Cerebellar cortex (tissue), 1 donor: ENCODE measurements at places on chromosomes 2 and 18.
A peak's percentile ranks its signal among the peaks of the same experiment; 100 is the strongest.

- no peak for DNase-seq
Observed at GRCh38 chr2:42913280-42913878, 121.0 kb upstream of the HAAO start.

DNA sequence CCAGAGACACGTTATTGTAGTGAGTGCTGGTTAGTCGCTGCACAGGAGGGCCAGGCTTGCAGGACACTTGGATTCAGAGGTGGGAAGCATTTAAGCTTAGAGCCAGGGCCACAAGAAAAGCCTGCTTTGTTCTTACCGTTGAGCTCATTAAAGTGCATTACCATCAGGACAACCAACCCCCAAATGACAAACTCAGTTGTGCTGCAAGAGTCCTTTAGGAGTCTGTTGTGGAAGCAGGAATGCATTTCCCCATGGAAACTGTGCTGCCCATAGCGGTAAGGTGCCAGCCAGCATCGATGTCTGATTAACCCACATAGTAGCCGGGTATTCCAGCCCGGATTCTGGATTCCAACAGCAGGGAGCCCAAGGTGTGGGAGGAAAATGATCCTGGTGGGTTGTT lies 23.4 kb upstream of the REEP1 start:
- DNase-seq: no peak

GRCh38 chr2:216516730-216517350 lies 18.2 kb downstream of the RPL37A start:
- peak; percentile 52 for DNase-seq

DNA sequence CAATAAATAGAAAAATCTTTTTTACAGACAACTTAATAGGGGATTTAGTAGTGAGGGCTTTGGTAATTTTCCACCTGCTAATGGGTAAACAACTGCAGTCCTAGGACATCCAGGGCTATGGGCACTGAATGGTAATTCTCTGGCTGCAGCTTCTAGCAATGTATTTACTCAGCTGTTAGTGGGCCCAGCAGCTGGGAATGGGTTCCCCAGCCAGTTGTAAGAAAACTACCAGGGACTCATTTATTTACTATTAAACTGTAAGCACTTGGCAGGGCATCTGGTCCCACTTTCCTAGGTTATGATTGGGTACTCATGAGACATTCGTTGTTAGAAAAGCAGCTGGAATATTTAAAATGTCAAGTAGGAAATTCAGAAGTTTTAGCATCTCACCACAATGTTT lies 363.8 kb upstream of the TRIB2 start:
- DNase-seq: no peak

- DNase-seq: no peak
Observed at GRCh38 chr18:21483051-21483450, 117.5 kb downstream of the ESCO1 start.

- no peak for DNase-seq
Observed at GRCh38 chr18:14026199-14026598, 106.0 kb downstream of the ZNF519 start.

GRCh38 chr18:62771494-62772270 lies 56.3 kb downstream of the PHLPP1 start:
- DNase-seq: no peak

DNA sequence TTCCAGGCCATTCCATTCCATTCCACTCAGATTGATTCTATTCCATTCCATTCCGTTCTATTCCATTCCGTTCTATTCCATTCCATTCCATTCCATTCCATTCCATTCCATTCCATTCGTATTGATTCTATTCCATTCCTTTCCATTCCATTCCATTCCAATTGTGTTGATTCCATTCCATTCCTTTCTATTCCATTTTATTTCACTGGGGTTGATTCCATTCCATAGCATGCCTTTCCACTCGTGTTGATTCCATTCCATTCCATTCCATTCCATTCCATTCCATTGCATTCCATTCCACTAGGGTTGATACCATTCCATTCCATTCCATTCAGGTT lies 1142.3 kb downstream of the RPIA start:
- no peak for DNase-seq

DNA sequence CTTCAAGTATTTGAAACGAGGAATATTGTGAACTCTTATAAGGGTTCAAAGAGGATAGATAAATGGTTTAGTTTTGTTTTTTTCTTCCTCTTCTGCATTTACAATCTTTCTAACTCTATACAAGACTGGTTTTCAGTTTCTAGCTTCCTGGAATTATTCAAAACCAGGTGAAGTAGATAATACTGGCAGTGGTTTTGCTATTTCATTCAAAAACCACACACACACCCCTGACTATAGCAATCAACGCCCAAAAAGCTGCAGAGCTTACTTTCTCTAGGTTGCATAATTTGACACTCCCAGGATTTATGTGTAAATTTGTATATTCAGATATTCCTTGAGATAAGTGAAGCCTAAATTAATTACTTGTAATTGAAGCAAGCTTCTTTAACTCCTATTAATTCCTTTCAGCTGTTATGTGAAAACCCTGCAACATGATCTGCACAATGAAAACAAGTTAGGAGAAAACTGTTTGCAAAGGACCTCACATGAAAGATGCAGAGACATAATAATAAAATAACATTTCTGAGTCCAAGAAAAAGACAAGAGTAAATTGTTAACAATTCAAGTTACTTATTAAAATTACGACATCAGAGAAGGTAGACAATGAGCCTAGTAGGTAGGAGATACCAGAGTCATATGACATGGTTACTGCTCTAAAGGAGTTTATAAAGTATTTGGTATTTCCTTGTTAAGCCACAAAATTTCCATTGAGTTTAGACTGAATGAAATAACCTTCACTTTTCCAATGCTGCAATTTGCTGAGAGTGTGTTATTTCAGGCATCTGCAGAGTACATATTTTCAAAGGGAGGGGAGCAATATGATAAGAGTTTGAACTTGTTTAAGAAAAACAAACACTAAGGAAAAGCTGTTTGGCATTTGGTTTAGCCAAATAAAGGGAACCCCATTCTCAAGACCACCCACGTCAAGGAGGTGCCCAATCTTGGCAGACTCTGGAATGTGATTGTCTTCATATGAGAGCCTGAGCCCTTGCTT lies 1.6 kb upstream of the NFE2L2 start:
- DNase-seq: no peak

DNA sequence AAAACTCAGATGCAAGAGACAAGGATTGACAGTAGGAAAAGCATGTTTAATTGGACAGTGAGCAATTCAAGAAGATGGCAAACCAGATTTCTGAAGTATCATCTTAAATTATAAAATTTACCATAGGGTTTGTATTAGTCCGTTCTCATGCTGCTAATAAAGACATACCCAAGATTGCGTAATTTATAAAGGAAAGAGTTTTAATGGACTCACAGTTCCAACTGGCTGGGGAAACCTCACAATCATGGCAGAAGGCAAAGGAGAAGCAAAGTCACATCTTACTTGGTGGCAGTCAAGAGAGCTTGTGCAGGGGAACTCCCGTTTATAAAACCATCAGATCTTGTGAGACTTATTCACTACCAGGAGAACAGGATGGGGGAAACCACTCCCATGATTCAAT lies 24.0 kb upstream of the NOL4 start:
- DNase-seq: no peak

DNA sequence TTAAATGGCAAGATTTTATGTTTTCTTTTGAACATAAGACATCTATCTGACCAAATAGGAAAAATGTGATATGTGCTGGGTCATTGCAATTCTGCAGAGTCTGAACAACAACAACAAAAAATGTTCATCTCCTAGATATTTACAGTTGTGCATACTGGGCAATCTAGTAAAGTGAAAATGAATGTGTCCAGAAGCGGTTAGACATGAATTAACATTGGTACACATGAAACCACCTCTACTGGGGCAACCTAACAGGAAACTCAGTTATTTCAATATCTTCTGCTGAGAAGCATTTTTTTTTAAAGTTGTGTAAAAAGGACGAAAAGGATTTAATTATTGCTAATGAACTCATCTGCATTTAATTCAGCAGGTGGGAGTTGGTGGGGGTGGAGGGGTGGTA lies 76.9 kb downstream of the DHRS9 start:
- DNase-seq: no peak

DNA sequence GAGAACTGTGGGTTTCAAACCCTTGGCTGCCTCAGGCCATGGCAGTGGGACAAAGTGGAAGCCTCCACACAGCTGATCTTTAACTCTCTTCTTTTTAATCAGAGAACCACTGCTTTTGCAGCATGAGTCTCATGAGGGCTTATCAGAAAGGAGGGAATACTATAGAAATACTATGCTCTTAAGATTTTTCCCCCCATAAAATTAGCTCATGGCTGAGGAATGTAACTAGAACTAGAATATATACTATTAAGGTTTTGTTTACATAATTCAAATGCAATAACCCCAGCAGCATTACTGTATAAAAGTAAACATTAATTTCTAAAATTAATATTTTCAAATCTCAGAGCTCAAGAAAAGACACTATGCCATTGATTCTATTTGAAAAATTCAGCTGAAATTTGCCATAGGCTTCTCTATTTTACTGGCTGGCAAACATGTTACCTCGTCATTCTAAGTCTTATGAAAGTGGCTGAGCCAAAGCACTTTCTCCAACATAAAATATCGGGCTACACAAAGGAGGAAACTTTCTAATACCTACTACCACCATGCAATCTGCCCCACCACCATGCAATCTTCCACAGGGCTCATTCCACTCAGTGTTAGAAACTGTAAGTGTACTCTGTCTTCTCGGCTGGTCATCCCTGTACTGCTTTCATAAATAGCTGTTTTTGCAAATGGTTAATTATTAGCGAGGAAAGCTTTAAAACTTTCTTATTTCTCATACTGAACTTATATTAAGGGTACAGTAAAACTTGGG lies 42.5 kb downstream of the WDR35 start:
- DNase-seq: no peak

GRCh38 chr2:73907840-73908452 lies 15.1 kb downstream of the ACTG2 start:
- no peak for DNase-seq

DNA sequence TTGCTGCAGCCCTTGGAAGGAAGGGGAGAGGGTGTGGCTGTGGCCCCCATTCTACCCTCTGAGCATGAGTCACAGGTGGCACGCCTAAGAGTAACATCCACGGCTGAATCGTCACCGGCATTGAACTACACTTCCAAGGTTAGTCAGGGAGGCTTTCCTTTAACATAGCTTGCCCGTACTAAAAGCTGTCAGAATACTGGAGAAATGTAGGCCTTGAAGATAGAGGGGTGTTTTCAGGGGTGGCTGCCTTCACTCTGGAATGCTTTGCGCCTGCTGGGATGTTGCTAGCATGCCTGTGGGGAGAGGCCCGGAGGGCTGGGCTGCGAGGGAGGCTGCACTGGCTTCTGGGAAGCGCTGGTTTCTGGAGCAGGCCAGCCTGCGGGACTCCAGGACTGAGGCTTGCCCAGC lies 333.7 kb downstream of the AGAP1 start:
- no peak for DNase-seq

GRCh38 chr2:217071416-217071815 lies 211.6 kb upstream of the TNP1 start:
- no peak for DNase-seq

DNA sequence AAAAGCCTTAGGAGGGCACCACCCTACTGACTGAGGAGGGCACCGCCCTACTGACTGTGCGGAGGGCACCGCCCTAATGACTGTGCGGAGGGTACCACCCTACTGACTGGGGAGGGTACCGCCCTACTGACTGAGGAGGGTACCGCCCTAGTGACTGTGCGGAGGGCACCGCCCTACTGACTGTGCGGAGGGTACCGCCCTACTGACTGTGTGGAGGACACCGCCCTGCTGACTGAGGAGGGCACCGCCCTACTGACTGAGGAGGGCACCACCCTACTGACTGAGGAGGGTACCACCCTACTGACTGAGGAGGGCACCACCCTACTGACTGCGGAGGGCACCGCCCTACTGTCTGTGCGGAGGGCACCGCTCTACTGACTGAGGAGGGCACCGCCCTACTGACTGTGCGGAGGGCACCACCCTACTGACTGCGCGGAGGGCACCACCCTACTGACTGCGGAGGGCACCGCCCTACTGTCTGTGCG lies 150.2 kb upstream of the NFATC1 start:
- DNase-seq: no peak

- DNase-seq: peak; percentile 21
Observed at GRCh38 chr2:75098856-75099255, 100.5 kb downstream of the TACR1 start.

DNA sequence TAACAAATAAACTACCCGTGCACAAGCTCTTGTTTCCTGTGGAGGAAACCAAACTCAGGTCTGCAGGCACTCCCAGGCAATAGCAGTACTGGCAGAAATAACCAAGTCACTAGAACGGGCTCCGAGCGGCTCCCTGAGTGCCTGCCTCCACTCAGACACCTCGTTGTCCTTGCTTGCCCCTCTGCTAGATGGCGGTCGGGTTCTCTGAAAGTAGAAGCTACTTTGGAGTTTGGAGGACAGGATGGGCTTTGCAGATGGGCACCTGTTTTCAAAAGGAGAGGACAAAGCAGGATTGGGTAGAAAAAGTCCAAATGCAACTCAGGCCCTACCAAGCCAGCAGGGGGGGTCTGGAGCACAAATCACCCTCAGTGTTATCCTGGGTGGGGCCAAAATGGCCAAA lies 136.4 kb downstream of the LRRC30 start:
- no peak for DNase-seq

GRCh38 chr18:69648486-69648885 lies 247.8 kb downstream of the DOK6 start:
- DNase-seq: no peak

GRCh38 chr2:160876765-160877164 lies 283.5 kb upstream of the TANK start:
- DNase-seq: no peak

DNA sequence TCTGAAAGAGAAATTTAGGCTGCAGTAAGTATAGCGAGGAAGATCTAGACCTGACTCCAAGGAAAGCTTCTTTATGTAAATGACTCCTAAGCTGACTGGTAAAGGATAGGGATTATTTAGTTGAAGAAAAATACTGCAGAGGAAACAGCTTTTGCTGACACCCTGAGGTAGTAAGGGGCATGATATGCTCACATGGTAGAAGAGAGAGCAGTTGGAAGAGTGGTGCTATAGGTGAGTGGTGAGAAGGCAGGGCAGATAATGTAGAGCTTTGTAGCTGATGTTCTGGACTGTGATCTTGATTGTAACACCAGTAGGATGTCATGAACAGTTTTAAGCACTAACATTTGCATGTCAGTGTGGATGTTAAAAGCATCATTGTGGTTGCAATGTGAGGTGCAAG lies 639.1 kb upstream of the SLC39A10 start:
- DNase-seq: no peak

- no peak for DNase-seq
Observed at GRCh38 chr18:48441405-48441881, 32.3 kb upstream of the ZBTB7C start.

DNA sequence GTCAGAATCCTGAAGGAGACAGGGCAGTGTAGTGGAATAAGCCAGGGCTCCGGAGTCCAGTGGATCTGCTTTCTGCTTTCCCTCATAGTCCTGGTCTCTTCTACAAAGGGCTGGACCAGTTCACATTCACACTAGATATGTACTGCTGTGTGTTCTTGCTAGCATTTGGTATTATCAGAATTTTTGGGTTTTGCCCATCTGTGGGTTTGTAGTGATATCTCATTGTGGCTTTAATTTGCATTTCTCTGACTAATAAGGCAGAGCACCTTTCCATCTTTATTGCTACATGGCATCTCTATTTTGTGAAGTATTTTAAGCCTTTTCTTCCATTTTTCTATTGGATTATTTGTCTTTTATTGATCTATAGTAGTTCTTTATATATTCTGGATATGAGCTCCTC lies 114.8 kb downstream of the DIS3L2 start:
- no peak for DNase-seq
